IMR-90 (cell line): ENCODE measurements at places on chromosomes 13 and 19.

DNA sequence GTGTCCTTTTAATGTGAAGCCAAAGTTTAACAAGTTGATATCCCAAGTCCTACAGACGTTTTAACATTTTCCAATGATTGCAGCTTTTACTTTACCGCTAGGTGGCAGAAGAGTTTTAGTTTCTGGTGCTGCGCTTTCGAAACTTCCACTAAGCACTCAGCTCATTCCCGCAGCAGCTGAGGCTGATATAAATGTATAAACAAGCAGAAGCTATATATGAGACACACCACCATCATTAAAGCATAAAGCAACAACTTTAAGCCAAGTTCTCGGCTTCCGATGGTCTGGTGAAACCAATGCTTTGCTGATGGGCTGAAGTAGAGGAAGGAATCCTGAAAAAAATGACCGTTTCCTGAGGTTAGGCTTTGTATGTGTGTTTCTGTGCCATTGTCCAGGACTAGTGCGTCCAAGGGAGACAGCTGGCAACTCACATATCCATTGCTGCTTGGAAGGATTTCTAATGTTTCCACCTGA lies 753.9 kb downstream of the OLFM4 start:
- H3K4me3 ChIP-seq, result no peak overlapping the region
- no peaks in the 10 kb centered on the region for H3K27me3 ChIP-seq
- no peaks in the 10 kb centered on the region for H3K36me3 ChIP-seq
- no peaks in the 10 kb centered on the region for H3K4me1 ChIP-seq
- peak; percentile 17 for DNase-seq

DNA sequence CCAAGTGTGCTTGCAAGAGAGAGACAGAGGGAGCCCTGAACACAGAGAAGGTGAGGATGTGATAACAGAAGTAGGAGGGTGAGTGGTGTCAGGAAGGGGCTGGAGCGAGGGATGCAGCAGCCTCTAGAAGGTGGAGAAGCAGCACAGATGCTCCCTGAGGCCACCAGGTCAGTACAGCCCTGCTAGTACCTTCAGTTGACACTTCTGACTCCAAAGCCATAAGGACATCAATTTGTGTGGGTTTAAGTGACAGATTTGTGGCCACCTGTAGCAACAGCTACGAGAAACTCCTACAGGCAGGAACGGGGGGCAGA lies 6.9 kb downstream of the ERICH4 start:
- no peak overlapping the region for H3K27ac ChIP-seq
- peaks cover 3% of the 10 kb centered on the region for H3K27me3 ChIP-seq
- no peak overlapping the region for H3K4me3 ChIP-seq
- H3K4me1 ChIP-seq, result no peaks in the 10 kb centered on the region
- DNase-seq, result no peak

GRCh38 chr19:3658004-3658869 lies 31.6 kb upstream of the CACTIN start:
- peaks cover 58% of the 10 kb centered on the region for H3K36me3 ChIP-seq
- no peaks in the 10 kb centered on the region for H3K27me3 ChIP-seq
- DNase-seq, result no peak
- H3K4me1 ChIP-seq, result peaks cover 3% of the 10 kb centered on the region
- no peak overlapping the region for H3K27ac ChIP-seq

DNA sequence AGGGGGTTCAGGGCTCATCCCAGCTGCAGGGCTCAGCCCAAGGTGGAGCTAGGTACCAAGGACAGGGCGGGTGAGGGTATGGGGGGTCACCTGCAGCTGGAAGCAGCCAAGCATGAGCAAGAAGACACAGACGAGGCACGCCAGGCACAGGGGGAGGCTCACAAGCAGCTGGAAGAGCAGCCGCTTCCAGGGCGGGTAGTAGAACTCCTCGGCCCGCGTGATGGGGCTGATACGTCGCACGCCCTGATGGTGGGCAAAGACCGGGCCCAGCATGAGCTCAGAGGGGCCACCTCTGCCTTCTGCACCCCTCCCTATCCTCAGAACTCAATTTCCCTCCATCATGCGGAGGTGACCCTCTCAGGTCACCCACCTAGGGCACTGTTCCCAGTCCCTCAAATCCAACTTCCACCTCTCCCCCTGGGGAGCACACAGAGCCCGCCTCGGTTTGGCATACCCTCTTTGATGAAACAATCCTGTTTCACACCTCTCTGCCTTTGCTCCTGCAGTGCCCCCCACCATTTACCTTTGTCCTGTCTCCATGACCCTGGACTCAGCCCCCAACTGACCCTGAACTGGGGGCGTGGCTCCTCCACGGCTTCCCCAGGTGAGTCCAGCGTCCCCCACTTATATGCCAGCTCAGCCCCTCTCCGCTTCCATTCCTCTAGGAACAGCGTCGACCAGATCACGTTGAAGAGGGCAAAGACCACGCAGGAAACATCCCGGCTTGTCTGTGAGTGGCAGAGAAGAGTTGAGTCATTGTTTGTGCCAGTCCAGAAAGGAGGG lies 4.2 kb downstream of the ANO8 start:
- H3K4me3 ChIP-seq, result no peak overlapping the region
- 0 out of 2 replicates have a peak, but pooled peaks cover 4% of the 10 kb centered on the region for H3K4me1 ChIP-seq
- no peak overlapping the region for H3K27ac ChIP-seq
- H3K36me3 ChIP-seq, result peaks cover 6% of the 10 kb centered on the region; the same call in 1 of the 2 replicates

- H3K36me3 ChIP-seq, result peaks cover 13% of the 10 kb centered on the region
- no peaks in the 10 kb centered on the region for H3K27me3 ChIP-seq
- H3K27ac ChIP-seq, result peak overlapping the region; percentile 96
- peaks cover 19% of the 10 kb centered on the region for H3K4me1 ChIP-seq
- peak overlapping the region; percentile 5; the same call in 1 of the 2 replicates for H3K4me3 ChIP-seq
These were observed 38.2 kb downstream of the NFIC start for GRCh38 chr19:3404324-3405260.

- no peaks in the 10 kb centered on the region for H3K27me3 ChIP-seq
- DNase-seq, result no peak
- H3K36me3 ChIP-seq, result no peaks in the 10 kb centered on the region
- H3K27ac ChIP-seq, result no peak overlapping the region
- H3K4me1 ChIP-seq, result peaks cover 15% of the 10 kb centered on the region
These were observed 9.9 kb downstream of the FRY start for GRCh38 chr13:32041429-32041828.

GRCh38 chr13:92355213-92355612 lies 871.4 kb upstream of the GPC6 start:
- H3K4me1 ChIP-seq, result no peaks in the 10 kb centered on the region
- no peaks in the 10 kb centered on the region for H3K36me3 ChIP-seq

GRCh38 chr19:16457195-16457953 lies 14.4 kb downstream of the EPS15L1 start:
- H3K27ac ChIP-seq, result peak overlapping the region; percentile 25; the same call in 1 of the 2 replicates
- no peak overlapping the region for H3K4me3 ChIP-seq
- H3K4me1 ChIP-seq, result peaks cover 23% of the 10 kb centered on the region
- no peaks in the 10 kb centered on the region for H3K36me3 ChIP-seq
- DNase-seq, result peak; percentile 26
- no peaks in the 10 kb centered on the region for H3K27me3 ChIP-seq

GRCh38 chr13:76684336-76684735 lies 201.9 kb downstream of the KCTD12 start:
- no peak overlapping the region for H3K4me3 ChIP-seq
- no peak for DNase-seq
- H3K27ac ChIP-seq, result no peak overlapping the region
- H3K36me3 ChIP-seq, result no peaks in the 10 kb centered on the region
- no peaks in the 10 kb centered on the region for H3K4me1 ChIP-seq
- no peaks in the 10 kb centered on the region for H3K27me3 ChIP-seq
